CD4-positive, alpha-beta T cell treated with Interleukin-6 at 100 ng/mL for 8 hours (primary cell): ENCODE measurements at places on chromosomes 13 and 19.

DNA sequence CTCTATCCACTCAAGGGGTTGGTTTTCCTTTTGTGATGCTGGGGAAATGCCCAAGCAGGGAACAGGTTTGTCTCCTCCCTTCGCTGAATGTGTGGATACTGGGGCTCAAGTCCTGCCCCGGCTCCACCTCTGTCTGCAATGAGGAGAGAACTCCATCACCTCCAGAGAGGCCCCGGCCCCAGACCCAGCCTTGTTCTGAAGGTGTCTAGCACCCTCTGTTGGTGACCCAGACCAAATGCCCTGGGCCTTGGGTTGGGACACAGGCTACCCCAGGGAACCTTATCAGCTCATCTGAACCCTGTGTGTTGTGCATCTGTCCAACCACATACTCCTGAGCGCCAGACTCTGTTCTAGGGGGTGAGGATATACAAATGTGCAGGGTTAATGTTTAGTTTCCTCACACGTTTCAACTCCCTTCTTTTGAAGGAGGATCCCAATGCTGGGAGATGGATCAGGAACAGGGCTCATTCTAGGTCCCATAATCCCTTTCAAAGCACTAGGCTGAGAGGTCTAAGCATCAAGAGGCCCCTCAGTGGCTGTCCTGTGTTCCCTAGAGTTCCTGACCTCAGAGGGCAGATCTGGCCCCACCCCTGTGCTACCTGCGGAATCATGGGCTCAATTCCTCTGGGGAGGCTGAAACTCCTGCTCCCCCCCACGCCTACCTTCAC is 112.5 kb upstream of the SLC7A1 start:
- peak; percentile 17 for DNase-seq

DNA sequence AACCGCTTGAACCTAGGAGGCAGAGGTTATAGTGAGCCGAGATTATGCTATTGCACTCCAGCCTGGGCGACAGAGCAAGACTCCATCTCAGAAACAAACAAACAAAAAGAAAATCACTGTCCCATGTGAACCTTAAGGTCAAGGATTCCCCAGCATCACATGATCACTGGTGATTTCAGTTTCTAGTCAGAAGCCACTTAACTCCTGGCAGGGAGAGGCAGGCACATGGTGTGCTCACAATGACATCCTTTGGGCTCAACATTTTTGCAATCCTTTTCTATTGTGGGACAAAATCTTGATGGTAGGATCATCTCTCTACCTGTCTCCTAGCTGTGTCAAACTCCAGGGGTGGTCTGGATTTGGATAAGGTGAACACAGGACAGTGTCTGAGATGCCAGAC is 12.1 kb downstream of the AKAP8 start:
- no peak for DNase-seq

- DNase-seq: no peak
These were observed 217.5 kb upstream of the MAB21L1 start for GRCh38 chr13:35694031-35694430.

DNA sequence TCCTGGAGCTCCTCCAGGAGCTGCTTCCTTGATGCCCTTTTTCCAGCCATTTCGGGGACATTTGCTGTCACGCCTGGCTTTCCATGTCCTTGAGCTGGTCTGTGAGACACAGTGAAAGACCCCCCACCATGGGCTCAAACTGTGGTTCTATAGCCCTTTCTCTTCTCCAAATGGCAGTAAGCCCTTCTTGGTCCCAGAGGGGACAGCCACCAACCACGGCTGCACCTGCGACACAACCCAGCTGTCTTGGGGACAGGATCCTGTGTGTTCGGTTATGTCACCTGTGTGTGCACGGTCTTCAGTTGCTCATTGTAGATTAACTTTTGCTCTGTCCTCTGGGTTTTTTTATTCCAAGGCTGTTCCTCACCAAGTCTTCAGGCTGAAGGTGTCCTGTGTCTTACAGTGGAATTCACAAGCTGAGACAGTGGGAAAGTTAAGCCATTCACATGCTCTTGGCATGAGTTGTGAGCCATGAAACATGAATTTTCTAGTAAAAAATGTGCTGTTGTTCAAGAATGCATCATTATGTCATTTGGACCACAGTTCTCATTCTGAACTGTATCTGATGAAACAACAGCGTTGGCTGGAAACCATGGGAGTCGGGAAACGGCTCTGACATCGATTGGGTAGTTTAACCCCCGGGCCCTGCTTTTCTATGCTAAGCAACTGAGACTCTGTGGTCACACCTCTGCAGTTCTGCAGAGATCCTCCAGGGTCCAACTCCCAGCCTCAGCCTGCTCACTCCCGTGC is 129.5 kb upstream of the MCF2L start:
- no peak for DNase-seq

DNA sequence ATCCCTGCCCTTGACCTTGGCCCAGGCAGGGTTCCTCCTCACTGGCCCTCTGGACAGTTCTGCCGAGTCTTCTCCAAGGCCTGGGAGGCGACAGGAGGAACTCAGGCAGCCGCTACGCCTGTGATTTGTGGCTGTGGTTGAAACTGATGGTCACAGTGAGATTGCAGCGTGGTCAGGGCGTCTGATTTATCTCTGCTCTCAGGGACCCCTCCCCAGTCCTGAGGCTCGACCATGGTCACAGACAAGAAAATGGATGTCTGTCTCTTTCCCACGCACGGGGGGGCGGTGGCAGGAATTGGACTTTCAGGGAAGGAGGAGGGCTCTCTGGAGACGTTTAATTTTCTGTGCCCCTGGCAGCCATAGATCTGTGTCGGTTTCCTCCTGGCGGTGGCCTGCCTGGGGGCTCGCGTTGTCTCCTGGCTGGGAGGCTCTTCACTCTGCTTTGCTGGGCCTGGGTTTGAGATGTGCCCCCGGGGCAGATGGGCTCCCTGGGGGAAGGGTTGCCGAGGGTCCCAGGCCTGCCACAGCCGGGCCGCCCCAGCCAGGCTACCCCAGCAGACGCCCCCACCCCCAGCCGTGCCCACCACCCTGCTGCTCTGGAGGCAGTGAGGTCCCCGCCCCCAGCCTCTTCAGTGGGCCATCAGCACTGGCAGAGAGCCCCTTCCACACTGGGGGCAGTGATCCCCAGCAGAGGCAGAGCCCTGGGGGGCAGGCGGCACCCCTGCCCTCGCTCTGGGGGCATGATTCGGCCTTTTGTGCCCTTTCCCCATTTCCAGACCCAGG is 167.4 kb downstream of the KDM4B start:
- DNase-seq: no peak

DNA sequence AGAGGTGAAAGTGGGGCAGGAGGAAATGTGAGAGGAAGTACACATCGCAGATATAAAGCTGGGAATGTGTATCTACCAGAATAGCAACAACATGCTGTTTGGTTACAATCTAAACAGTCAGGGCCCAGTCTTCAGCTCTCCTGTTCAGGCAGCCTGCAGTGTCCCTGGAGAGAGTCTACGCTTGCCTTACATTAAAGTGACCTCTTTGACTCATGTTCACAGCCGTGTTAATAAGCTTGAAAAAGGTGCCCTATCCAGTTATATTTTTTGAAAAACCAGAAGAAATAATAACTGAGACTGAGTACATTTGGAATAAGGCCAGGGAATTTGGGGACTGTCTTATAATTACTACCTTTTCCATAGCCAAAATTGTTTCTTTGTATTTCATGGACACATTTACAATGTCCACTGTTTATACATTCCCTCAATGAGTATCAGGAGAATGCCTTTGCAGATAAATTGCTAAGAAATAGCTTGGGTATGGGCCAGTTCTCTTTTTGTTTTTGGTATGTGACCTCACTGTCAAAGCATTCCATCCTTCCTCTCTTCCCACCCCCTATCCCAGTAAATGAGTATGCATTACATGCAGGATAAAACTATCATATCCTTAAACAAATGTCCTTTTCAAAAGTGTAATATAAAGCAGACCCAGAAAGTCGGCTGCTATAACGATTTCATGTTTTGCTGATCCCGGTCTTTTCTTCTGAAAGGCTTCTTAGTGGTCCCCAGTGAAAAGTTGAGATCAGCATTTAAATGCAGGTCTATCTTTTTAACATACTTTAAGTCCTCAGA is 82.6 kb downstream of the PCDH9 start:
- no peak for DNase-seq

- DNase-seq: no peak
These were observed 58.4 kb downstream of the RASA3 start for GRCh38 chr13:114073881-114074612.
